ENCODE measurements at places on chromosomes 5 and 9.

DNA sequence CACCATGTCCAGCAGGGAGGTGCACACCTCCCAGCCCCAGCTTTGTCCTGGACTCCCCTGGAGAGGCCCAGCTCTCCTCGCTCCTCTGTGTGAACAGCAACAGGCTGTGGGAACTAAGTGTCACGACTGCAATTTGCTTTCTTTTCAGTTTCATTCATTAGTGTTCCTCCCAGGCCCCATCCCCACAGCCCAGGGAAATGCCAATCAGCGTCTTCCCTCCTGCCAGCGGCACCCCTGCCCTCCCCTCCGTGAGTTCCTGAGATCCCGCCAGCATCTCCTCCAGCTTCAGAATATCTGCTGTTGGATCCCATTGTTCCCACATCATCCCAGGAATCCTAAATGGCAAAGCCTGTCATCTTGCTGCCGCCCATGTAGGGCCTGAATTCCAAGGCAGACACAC, 13.1 kb upstream of the RPL26L1 start:
- no peak for DNase-seq

- DNase-seq: no peak
Measured at GRCh38 chr5:145925353-145925752, 11.0 kb upstream of the SH3RF2 start.

GRCh38 chr5:150105928-150106615, 19.7 kb upstream of the CSF1R start:
- DNase-seq: no peak

GRCh38 chr9:27528076-27528885, 1.3 kb downstream of the MOB3B start:
- DNase-seq: peak; percentile 10

GRCh38 chr5:29935371-29935770, 1258.1 kb upstream of the CDH6 start:
- DNase-seq: no peak

- no peak for DNase-seq
Measured at GRCh38 chr5:142689081-142689480, 3.2 kb upstream of the FGF1 start.

DNA sequence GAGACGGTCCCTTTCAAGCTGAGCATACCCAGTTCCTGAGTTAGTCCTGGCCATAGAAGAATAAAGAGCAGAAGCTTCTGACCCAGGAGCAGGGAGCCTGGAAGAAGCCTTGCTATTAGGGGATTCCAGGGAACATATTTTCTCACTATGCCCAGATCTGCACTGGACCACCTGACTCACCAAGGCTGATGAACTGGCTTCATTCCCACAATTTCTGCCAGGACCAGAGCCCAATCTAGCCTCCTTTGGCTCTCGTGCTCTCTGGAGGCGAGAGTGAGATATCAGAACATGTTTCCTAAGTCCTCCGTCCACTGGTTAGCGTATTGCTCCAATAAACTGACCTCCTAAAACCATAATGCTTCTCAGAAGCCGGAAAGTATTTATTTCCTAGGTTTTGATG, 9.9 kb downstream of the GABBR2 start:
- DNase-seq: no peak

DNA sequence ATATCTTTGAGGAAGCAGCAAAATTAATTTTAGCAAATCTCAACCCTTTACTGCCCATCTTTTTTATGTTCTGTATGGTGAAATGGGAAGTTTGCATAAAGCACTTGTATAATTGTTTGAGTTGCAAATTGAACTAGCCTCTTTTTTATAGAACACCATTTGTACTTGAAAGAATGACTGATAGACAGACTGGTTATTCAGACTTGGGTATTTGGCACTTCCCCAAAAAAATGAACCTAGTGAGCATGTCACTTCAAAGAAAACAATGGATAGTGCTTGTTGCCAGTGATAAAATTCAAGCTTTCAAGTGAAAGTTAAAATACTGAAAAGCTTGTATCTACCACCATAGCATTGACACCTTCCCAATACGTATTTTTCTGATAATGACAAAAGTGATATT, 115.8 kb downstream of the ERCC6L2 start:
- DNase-seq: no peak
